ENCODE measurements at places on chromosomes 4 and X. TPM values are rescaled to one million over a fixed set of nuclear protein-coding genes. Genes with fewer than 3 reads are reported as not detected.

Gene USP26
- total RNA-seq = not detected

Gene LONRF3
- total RNA-seq = 1.3 TPM

Gene SLC30A9
- total RNA-seq = 73.8 TPM

Gene NPY5R
- 2.9 TPM for total RNA-seq

Gene CYP4V2
- total RNA-seq = 24.4 TPM

Gene C4orf36
- total RNA-seq = 0.31 TPM

Gene RS1
- not detected for total RNA-seq

Gene COL4A5
- 53.1 TPM for total RNA-seq

Gene ZAR1
- 0.06 TPM for total RNA-seq

Gene LRP2BP
- total RNA-seq = 0.79 TPM

Gene SSX3
- not detected for total RNA-seq

Gene TLR1
- total RNA-seq = 2.6 TPM

Gene PABPC4L
- total RNA-seq = 0.13 TPM

Gene MAGEC2
- total RNA-seq = not detected

Gene KLHL13
- total RNA-seq = 37.9 TPM

Gene HGFAC
- total RNA-seq = not detected

Gene MAGEC1
- total RNA-seq = not detected

Gene NEUROG2
- total RNA-seq = not detected

Gene RAB40A
- total RNA-seq = 0.12 TPM

Gene UGT2B17
- not detected for total RNA-seq

Gene DMP1
- total RNA-seq = not detected

Gene ETDA
- not detected for total RNA-seq

Gene RBMXL3
- not detected for total RNA-seq

Gene EDA
- total RNA-seq = 0.79 TPM

Gene RIBC1
- total RNA-seq = 0.93 TPM

Gene S100G
- not detected for total RNA-seq

Gene MORC4
- total RNA-seq = 31.8 TPM

Gene ARHGEF6
- total RNA-seq = 14.2 TPM

Gene SORCS2
- total RNA-seq = 0.40 TPM

Gene CD99
- 327 TPM for total RNA-seq

Gene ODAPH
- not detected for total RNA-seq

Gene PPP2R3B
- 10.7 TPM for total RNA-seq

Gene VEGFD
- 0.40 TPM for total RNA-seq

Gene BEX1
- total RNA-seq = not detected

Gene AFF2
- 0.40 TPM for total RNA-seq

Gene TCEAL4
- total RNA-seq = 74.1 TPM

Gene SH3RF1
- 35.0 TPM for total RNA-seq

Gene BDH2
- total RNA-seq = 88.9 TPM

Gene BST1
- total RNA-seq = 15.4 TPM

Gene RAB33A
- 0.53 TPM for total RNA-seq

Gene SPP1
- not detected for total RNA-seq

Gene OPRPN
- not detected for total RNA-seq

Gene AKAP4
- not detected for total RNA-seq

Gene AR
- 10.4 TPM for total RNA-seq

Gene SH3TC1
- 18.4 TPM for total RNA-seq

Gene FAAH2
- 0.25 TPM for total RNA-seq

Gene CXCL9
- total RNA-seq = not detected

Gene ZNF185
- 4.6 TPM for total RNA-seq

Gene RPA4
- total RNA-seq = 0.79 TPM

Gene ASB12
- 0.06 TPM for total RNA-seq

Gene EREG
- 0.13 TPM for total RNA-seq
